ENCODE measurements at places on chromosomes 3 and 15. TPM values are rescaled to one million over a fixed set of nuclear protein-coding genes. Genes with fewer than 3 reads are reported as not detected.

Gene CPNE9
- total RNA-seq, result not detected

Gene KY
- not detected for total RNA-seq

- no peak for DNase-seq
These were observed 30.2 kb downstream of the BCL2L10 start for GRCh38 chr15:52082197-52083036.

DNA sequence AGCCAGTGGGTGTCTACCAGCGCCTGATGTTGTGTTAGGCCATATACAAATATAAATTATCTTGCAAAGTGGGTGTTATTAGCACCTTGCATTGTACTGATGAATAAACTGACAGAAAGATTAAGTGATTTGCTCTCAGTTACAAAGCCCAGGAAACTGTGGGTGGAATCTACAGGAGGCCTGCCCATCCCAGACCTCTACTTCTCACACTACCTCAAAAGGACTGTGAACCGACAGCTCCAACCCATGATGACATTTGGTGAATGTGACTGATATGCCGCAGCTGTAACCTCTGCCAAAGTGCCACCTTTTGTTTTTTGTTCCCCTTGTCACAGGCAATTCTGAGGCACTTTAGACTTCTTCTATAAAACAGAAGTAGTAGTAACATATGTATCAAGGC, 43.7 kb upstream of the KCNMB2 start:
- no peak for DNase-seq

DNA sequence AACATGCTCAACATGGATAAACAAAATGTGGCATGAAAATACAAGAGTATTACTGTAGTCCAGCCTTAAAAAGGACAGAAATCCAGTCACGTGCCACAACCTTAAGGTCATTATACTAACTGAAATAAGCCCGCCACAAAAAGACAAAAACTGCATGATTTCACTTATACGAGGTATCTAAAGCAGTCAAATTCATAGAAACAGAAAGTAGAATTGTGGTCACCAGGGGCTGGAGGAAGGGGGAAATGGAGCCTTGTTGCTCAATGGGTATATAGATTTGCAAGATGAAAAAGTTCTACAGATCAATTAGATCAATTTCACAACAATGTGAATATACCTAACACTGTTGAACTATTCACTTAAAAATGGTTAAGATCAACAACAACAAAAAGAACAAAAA, 7.4 kb downstream of the GLB1 start:
- DNase-seq, result no peak
